ENCODE measurements at places on chromosomes 12 and 14. TPM values are rescaled to one million over a fixed set of nuclear protein-coding genes. Genes with fewer than 3 reads are reported as not detected.
A peak's percentile ranks its signal among the peaks of the same experiment; 100 is the strongest.

DNA sequence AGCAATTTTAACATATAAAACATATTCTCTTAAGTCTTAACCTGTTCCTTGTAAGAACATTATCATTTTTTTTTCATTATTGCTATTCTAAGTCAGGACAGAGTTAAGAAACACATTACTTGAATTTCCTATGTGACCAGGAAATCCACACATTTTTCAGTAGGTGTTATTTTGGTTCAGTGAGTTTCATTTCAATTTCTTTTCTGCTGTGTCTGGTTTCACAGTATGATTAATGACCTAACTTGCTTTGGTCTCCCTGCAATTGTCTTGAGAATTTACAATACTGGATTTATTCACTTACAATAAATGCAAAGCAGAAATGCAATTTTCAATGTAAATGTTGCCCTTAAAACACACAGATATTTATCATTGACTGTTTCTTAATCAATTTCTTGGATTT lies 396.9 kb upstream of the TMTC1 start:
- H3K36me3 ChIP-seq = no peaks in the 10 kb centered on the region
- no peaks in the 10 kb centered on the region for H3K27me3 ChIP-seq
- DNase-seq = no peak
- no peak overlapping the region for H3K27ac ChIP-seq

GRCh38 chr12:53098354-53098981 lies 1.0 kb downstream of the IGFBP6 start:
- H3K36me3 ChIP-seq = no peaks in the 10 kb centered on the region
- H3K27ac ChIP-seq = peak overlapping the region; percentile 75
- peak; percentile 58 for DNase-seq
- peaks cover 14% of the 10 kb centered on the region for H3K4me1 ChIP-seq

DNA sequence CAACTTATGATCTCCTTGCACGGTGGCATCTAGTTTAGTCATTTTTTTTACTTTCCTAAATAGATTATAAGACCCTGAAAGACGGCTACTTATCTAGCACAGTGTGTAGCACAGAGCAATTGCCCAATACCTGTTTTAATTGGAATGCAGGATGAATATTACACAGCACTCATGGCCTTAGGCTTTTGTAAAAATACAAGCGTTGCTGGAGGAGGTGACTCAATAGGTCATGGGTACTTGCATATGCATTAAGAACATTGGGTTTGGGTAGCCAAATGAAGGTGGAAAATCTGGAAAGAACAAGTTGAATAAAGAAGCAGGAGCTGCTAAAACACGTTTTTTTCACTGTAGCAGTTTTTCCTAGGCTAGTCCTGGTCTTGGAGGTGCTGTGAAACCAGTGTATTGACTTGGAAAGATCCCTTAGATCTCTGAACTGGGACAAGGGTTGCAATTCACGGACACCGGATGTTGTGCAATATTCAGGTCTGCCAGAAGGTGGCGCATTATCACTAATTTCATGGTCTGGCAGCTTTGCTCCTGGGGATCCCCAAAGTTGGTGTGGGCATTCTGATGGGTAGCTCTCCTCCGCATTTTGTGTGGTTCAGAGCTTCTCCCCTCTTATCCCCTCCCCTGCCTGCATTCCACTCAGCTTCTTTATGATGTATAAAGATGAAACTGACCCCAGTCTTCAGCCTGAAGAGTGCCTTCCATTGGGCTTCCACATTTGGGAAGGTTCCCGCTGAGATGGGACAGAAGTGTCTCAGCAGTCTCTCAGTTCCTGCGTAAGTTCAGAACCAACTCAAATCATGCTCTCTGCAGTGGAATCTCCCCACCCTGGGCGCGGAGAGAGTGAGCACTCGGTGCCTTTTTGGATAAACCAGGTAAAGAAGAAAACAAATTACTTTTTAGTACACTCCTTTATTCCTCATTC lies 278.3 kb downstream of the NRXN3 start:
- H3K4me3 ChIP-seq = no peak overlapping the region
- H3K27me3 ChIP-seq = no peaks in the 10 kb centered on the region
- no peak overlapping the region for H3K27ac ChIP-seq
- no peaks in the 10 kb centered on the region for H3K36me3 ChIP-seq
- H3K4me1 ChIP-seq = no peaks in the 10 kb centered on the region

- no peak overlapping the region for H3K4me3 ChIP-seq
- no peak for DNase-seq
- H3K36me3 ChIP-seq = no peaks in the 10 kb centered on the region
- peaks cover 2% of the 10 kb centered on the region for H3K4me1 ChIP-seq
- no peaks in the 10 kb centered on the region for H3K27me3 ChIP-seq
Measured at GRCh38 chr12:19018302-19018970, 111.1 kb upstream of the PLEKHA5 start.

- no peaks in the 10 kb centered on the region for H3K27me3 ChIP-seq
- DNase-seq = no peak
- H3K4me1 ChIP-seq = peaks cover 14% of the 10 kb centered on the region
Measured at GRCh38 chr14:72788255-72788654, 105.6 kb downstream of the DPF3 start.

- no peaks in the 10 kb centered on the region for H3K36me3 ChIP-seq
- no peaks in the 10 kb centered on the region for H3K27me3 ChIP-seq
- no peak overlapping the region for H3K27ac ChIP-seq
Measured at GRCh38 chr14:36069535-36069900, 107.0 kb downstream of the PTCSC3 start.

GRCh38 chr12:54030889-54031471 lies 1.9 kb upstream of the HOXC5 start:
- H3K4me1 ChIP-seq = peaks cover 10% of the 10 kb centered on the region
- no peaks in the 10 kb centered on the region for H3K36me3 ChIP-seq
- H3K4me3 ChIP-seq = peak overlapping the region; percentile 26
- peak overlapping the region; percentile 86 for H3K27ac ChIP-seq

DNA sequence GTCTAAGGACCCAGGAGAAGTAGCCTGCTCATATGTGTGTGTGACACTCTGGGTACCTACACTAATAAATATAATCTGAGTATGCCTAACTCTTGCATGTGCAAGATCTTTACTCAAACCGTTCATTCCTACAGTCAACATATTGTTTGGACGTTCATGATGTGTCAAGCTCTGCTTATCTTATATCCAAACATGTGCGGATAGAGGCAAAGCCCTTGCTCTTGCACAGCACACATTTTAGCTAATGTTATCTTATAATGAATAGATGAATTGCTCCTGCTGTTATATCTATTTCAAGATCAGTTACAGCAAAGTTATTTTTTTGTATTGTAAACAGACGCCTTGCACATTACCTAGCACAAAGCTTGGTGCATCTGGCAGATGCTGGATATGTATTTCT lies 228.4 kb upstream of the FLRT2 start:
- H3K27me3 ChIP-seq = no peaks in the 10 kb centered on the region
- no peaks in the 10 kb centered on the region for H3K4me1 ChIP-seq
- H3K27ac ChIP-seq = no peak overlapping the region
- H3K36me3 ChIP-seq = no peaks in the 10 kb centered on the region
- H3K4me3 ChIP-seq = no peak overlapping the region
- DNase-seq = no peak

DNA sequence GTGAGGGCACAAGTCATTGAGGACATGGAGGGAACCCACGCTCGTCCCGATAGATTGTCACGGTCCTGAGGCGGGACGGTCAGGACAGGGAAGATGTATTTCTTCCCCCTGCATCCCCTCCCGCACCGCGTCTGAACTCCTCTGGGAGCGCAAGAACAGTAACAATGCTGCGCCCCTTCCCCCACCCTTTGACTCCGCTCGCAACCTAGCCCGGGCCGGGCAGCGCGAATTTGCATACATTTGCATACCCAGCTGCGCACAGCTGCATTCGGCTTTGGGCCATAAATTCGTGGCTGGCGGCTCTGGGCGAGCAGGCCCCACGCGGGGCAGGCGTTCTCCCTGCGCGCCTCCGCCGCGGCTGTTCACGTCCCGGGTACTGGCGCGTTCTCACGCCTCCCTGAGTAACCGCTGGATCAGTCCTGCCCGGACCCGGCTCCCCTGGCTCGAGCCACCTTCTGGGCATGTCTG lies 29.0 kb upstream of the SMUG1 start:
- H3K4me3 ChIP-seq = peak overlapping the region; percentile 20
- DNase-seq = peak; percentile 55
- no peaks in the 10 kb centered on the region for H3K36me3 ChIP-seq
- no peaks in the 10 kb centered on the region for H3K27me3 ChIP-seq
- H3K27ac ChIP-seq = no peak overlapping the region

- no peak overlapping the region for H3K4me3 ChIP-seq
- no peaks in the 10 kb centered on the region for H3K36me3 ChIP-seq
- no peaks in the 10 kb centered on the region for H3K4me1 ChIP-seq
- no peak for DNase-seq
Measured at GRCh38 chr12:19277711-19278110, 148.2 kb downstream of the PLEKHA5 start.

DNA sequence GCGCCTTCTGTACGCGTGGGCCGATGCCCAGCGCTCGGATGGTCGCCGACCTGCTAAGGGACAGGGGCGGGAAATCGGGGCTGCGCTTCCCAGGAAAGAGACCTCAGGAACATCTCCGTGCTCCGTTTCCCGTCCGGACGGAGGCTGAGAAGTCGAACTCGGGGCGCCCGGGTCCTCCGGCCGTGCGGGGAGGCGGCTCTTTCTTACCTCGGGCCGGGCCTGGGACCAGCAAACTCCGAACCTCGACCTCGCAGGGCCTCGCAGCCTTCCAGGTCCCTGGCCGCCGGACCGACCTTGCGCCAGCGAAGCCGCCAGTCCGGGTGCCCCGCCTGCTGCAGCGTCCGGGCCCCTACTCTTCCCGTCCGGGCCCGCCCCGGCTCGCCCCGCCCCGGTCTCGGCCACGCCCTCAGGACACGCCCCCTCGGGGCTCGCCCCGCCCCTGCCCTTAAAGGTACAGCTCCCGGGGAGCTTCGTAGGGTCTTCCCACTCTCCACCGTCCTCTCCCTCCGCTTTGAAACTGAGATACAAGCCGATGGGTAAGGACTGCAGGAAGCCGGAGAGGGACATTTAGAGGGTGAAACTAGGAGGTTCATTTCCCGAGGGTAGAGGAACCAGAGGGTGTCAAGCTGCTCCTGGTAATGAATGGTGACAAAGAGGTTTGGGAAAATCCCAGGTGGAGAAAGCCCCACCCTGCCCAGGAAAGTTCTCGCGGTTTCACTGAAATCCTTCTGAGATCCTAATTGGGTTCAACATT lies at the start of gene SLC8B1:
SLC8B1 (minus strand) TSS at position 324 of the 754 bp plus-strand sequence. CDS start 2,231 bp downstream, outside the sequence.
- no peaks in the 10 kb centered on the region for H3K36me3 ChIP-seq
- peak within 1 kb of the TSS; percentile 56 for H3K4me3 ChIP-seq
- H3K4me1 ChIP-seq = peaks cover 3% of the 10 kb centered on the region
- peak; percentile 92 for DNase-seq

DNA sequence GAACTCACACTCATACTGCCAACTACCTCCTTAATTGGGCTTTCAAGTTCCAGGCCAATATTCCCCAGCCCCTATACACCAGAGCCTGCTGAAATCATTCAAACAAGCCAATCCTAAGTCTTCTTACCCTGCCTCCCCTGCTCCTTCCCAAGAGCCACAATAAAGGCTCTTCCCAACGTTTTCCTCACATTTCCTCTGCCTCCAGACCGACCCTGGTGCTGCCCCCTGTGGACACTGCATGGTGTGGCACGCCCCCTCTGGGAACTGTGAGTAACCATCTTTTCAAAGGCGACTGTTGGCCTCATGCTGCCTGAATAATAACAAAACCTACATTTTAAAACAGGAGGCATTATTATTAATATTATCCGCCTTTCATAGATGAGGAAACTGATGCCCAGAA lies 111.6 kb upstream of the NOS1 start:
- no peak overlapping the region for H3K27ac ChIP-seq
- no peak for DNase-seq
- no peaks in the 10 kb centered on the region for H3K4me1 ChIP-seq
- H3K4me3 ChIP-seq = no peak overlapping the region
- no peaks in the 10 kb centered on the region for H3K27me3 ChIP-seq
- no peaks in the 10 kb centered on the region for H3K36me3 ChIP-seq

DNA sequence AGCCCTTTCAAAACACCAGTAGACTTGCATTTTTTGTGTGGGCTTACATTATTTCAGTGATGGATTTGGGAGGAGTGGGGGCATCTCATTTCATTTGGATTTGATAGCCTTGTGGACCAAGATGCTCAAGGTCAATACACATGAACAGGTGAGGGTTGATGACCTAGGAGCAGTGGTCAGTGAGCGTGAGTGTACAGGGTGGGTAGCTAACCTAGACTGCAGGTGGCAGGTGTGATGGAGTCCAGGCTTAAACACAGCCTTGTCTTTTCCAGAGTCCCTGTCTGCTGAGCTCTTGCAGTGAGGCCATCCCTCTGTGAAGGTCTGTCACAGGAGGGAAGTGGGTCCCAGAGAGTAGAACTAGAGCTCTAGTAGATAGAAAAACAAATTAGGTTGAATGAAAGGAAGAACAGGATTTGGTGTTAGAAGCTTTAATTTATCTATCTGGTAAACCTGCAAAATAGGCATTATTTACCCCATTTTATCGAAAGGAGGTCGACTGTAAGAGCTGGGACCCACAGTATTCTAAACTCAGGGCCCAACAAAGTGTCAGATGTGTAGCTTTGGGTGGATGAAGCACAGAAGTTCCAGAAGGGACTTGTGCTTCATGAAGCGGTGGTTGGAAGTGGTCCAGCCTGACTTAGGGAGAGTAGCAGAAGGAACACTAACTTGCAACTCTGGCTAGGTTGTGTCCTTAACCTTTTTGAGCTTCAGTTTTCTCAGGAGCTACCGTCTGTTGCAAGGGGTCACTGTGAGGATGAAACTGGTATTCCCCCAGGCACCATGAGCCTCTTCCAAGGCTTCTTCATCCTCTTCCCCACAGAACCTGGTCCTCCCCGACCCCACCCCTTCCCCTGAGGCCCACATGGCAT lies 18.2 kb downstream of the RPS6KL1 start:
- no peak overlapping the region for H3K4me3 ChIP-seq
- H3K27ac ChIP-seq = no peak overlapping the region
- no peaks in the 10 kb centered on the region for H3K27me3 ChIP-seq

- no peak for DNase-seq
- H3K27me3 ChIP-seq = no peaks in the 10 kb centered on the region
- H3K27ac ChIP-seq = no peak overlapping the region
- H3K4me3 ChIP-seq = no peak overlapping the region
Measured at GRCh38 chr14:87049950-87050349, 943.0 kb downstream of the GALC start.

- H3K27me3 ChIP-seq = no peaks in the 10 kb centered on the region
- H3K4me1 ChIP-seq = peaks cover 5% of the 10 kb centered on the region
Measured at GRCh38 chr12:56081393-56082347, 1.7 kb downstream of the ERBB3 start.

GRCh38 chr12:15899282-15899870 lies 11.8 kb upstream of the DERA start:
- H3K27ac ChIP-seq = no peak overlapping the region
- H3K4me1 ChIP-seq = no peaks in the 10 kb centered on the region
- H3K36me3 ChIP-seq = no peaks in the 10 kb centered on the region

- no peaks in the 10 kb centered on the region for H3K4me1 ChIP-seq
- DNase-seq = no peak
Measured at GRCh38 chr12:130136509-130137039, 25.7 kb upstream of the FZD10 start.

BATF gene
- 0.56 TPM for total RNA-seq

CCDC60 gene
- total RNA-seq = 0.77 TPM

MUCL1 gene
- 0.81 TPM for total RNA-seq

PRKD1 gene
- 22.7 TPM for total RNA-seq

LTB4R2 gene
- total RNA-seq = 6.0 TPM

All from ovary (tissue), 10 donors.